ENCODE measurements at places on chromosomes 2 and 18. TPM values are rescaled to one million over a fixed set of nuclear protein-coding genes. Genes with fewer than 3 reads are reported as not detected.

Gene MC4R
- not detected for total RNA-seq

DNA sequence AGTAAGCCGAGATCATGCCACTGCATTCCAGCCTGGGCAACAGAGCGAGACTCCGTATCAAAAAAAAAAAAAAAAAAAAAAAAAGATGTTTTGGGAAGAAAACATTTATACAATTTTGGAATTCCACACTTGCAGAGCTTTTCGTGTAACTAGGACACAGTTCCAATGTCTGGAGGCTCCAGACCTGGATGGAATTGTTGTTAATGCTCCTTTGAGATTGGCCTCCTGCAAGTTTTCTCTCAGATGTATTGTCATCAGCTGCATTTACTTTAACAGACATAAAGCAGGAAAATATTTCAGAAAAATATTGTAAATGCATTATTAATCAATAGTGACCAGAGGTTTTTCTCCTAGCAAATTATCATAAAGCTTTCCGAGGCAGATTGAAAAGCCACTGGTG is 124.1 kb downstream of the RBM43 start:
- no peak for DNase-seq

Gene HAUS1
- 87.1 TPM for total RNA-seq

Gene POTEI
- not detected for total RNA-seq

DNA sequence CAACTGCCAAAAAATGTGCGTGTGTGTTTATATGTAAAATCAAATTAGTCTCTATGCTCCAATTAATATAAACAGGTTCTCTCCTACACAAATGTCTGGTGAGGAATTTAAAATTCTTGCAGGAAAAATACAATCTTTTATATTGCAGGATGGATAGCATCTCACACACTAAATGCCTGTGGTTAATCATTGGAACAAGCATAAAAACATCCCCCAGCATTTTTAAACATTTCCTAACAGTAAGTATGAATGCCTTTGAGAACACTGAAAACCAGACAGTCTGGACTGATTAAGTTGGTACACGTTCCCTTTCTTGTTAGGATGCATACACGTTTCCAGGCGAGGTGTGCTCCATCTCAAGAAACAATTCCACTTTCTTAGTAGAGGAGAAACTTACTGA is 29.9 kb upstream of the PDE1A start:
- DNase-seq = peak; percentile 19

Gene MAP3K19
- not detected for total RNA-seq

- DNase-seq = no peak
Measured at GRCh38 chr2:111134055-111134454, 13.3 kb downstream of the BCL2L11 start.

- DNase-seq = no peak
Measured at GRCh38 chr2:120450196-120450820, 104.4 kb downstream of the INHBB start.

Gene CDH2
- 30.3 TPM for total RNA-seq

GRCh38 chr2:29110916-29111535 is 4.2 kb upstream of the CLIP4 start:
- DNase-seq = no peak

GRCh38 chr18:50973367-50974126 is 5.7 kb downstream of the ELAC1 start:
- peak; percentile 76 for DNase-seq

- no peak for DNase-seq
Measured at GRCh38 chr2:64289737-64290136, 145.5 kb upstream of the PELI1 start.

GRCh38 chr2:240921311-240921994 is 15.3 kb downstream of the CROCC2 start:
- peak; percentile 96 for DNase-seq

- no peak for DNase-seq
Measured at GRCh38 chr2:185610301-185610700, 128.3 kb upstream of the FSIP2 start.

GRCh38 chr2:220876080-220876824 is 695.9 kb downstream of the EPHA4 start:
- DNase-seq = no peak

Gene LINC00305
- not detected for total RNA-seq

Gene FKBP1B
- total RNA-seq = 11.7 TPM

Gene LYG2
- not detected for total RNA-seq

Gene CNRIP1
- 36.4 TPM for total RNA-seq

Gene AQP12B
- not detected for total RNA-seq

DNA sequence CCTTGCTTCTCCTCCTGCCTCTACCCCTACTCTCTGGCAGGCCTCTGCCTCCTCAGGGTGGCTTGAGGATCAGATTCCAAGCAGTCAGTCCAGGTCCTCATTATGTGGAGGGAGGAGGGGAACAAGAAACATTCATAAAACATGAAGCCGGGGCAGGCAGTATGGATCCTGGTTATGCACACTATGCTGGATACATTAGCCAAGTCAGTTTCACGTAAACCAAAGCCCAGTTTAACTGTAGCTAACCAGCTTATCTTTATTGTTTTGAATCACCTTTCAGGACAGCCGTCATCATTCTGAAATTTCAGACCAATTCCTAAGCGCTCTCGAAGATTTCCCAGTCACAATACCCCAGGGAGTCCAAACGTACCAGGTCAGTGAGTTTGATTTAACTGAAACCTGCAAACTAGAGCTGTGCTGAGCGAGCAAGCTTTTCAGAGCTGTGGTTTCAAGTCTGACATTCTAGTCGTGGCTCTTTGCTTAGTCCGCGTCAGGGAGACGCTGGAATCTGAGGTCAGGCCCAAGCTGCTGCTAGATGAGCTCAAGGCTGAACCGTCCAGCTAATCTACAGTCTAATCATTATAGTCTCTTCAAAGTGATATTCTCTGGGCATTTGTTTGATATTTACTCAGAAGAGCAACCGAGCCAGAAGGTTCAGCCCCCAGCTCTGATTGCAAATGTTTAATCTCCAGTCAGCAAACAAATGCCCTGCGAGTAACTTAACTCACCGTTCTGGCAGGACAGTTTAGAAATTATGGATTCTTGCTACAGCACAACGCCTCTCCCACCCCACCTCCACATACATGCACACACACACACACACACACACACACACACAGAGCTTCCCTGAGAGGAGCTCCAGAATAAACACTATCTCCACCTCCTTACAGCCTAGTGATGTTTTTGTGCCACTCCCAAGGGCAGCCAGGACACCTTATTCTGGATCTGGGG is 63.8 kb upstream of the BZW1 start:
- peak; percentile 84 for DNase-seq

DNA sequence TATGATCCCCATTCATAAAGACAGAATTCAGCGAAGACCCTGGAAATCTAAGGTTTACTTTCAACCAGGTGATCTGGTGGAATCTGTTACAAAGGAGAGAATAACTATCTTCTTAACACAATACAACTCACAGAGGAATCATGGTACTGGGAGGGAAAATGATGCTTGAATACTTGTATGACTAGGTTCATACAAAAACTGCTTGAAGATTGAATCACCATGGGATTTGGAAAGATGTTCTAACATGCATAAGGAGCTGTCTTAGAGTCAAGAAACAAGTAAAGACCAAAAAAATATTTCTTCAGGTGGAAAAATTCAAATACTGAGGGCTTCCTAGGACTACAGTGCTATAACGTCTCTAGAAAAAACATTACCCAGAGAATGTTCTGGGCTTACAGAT is 32.2 kb downstream of the COL5A2 start:
- no peak for DNase-seq

Gene NEU2
- not detected for total RNA-seq

DNA sequence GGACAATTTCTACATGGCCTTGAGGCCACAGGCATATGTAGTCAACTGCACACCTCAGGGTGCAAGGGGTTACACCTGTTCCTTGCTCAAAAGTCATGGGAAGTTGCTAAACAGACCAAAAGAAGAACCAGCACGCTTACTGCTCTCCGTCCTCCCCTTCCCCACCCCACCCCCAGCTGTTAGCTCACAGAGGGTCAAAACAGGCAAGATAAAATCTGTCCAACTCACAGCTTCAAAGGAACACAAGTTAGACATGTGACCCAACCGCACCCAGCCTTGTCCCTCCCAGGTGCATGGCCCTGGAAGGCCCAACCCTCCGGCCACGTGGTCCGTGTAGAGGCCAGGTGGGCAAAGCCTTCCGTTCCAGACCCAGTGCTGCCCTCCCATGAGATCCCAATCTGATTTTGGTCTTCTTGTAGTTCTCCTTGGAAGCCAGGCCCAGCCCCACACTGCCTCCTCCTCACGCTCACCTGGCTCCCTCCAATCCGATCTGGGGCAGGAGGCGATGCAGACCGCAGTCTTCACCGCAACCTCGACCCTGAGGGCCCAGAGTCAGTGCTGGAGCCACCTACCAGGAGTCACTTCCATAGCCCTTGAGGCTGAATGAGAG is 14.5 kb upstream of the ASPRV1 start:
- no peak for DNase-seq

Gene FAHD2A
- 27.1 TPM for total RNA-seq

- DNase-seq = no peak
Measured at GRCh38 chr2:237184919-237185552, 99.3 kb downstream of the COPS8 start.

DNA sequence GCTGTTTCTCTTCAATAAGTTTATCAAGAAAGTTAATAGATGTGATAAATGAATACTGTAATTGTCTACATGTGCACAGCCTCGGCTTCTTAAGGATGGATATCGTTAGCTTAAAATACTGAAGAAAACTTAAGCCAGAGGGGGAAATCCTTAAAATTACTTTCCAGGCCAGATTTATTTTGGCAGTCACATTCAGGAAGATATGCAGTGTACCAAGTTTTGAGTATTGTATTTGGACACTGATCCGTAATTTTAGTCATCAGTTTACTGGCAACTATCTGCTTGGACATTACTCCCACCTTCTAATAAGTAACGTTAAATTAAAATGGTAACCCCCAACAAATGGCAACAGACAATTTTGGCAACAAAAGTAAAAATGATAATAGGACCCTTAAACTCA is 770.0 kb upstream of the ZEB2 start:
- no peak for DNase-seq

GRCh38 chr2:52222128-52222527 is 1190.2 kb upstream of the NRXN1 start:
- DNase-seq = peak; percentile 43

- DNase-seq = no peak
Measured at GRCh38 chr18:58192519-58192918, 148.5 kb downstream of the NEDD4L start.

Gene LCT
- total RNA-seq = not detected

Gene GPR17
- not detected for total RNA-seq

DNA sequence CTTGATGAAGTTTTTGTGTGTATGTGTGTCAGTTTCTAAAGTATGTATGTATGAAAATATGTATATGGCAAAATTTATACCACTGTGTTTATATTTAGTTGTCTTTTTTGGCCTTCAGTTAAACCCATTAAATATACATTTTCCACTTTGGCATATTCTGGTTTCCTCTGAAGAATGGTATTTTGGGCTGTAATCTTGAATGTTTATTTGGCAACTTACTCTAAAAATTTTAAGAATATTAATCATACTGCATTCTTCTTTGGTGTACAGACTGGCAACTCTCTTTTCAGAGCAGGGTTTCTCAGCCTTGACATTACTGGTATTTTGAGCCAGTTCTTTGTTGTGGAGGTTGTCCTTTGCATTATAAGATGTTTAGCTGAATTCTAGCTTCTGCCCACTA is 27.9 kb upstream of the CCBE1 start:
- DNase-seq = no peak

GRCh38 chr2:219289537-219290361 is 10.6 kb downstream of the DNAJB2 start:
- peak; percentile 79 for DNase-seq

DNA sequence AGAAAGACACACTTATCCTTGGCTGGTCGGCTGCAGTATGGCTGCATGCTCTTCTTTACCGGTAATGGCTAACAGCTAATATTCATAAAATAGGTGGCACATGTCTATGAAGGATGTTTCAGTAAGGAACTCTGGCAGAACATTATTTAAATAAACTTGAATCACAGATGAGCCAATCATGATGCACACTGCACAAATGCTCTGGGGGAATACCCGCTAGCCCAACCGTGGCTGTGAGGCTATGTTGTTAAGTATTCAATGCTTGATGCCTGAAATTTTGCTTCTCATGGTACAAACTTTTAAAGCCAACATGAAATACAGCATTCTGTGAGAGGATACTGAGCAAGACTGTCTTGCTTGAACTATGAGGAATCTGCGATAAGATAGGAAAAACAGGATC is 505.8 kb downstream of the ZEB2 start:
- peak; percentile 22 for DNase-seq

GRCh38 chr2:60992985-60993392 is 24.5 kb upstream of the PEX13 start:
- no peak for DNase-seq

- peak; percentile 54 for DNase-seq
Measured at GRCh38 chr2:241505781-241506201, 2.6 kb downstream of the STK25 start.

Gene CREG2
- 2.4 TPM for total RNA-seq

DNA sequence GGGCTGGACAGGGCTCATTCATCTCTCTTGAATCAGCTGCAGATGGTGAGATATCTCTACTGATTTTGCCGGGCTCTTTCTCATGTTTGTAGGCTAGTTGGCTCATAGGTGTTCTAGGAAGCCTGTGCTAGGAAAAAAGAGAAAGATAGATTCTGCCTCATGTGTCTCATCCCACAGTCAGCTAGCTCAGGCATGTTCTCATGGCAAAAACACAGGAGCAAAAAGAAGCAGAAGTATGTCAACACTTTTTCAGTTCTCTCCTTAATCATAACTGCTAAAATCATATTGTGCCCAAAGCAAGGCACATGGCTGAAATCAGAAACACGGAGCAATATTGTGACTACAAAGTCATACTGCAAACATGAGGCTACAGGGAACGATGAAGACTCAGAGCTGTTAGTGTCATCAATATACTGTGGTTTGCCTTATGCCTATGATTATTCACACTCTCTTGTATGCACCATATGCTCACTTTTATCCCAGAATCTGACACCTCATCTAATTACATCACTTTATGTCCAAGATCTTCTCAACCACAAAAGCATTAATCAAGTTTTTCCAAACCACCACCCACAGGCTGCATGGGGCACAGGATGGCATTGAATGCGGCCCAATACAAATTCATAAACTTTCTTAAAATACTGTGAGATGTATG is 571.9 kb upstream of the CNTNAP5 start:
- no peak for DNase-seq

- no peak for DNase-seq
Measured at GRCh38 chr2:64591188-64591587, 62.5 kb downstream of the SERTAD2 start.

- DNase-seq = no peak
Measured at GRCh38 chr2:20671736-20672080, 4.8 kb downstream of the GDF7 start.

DNA sequence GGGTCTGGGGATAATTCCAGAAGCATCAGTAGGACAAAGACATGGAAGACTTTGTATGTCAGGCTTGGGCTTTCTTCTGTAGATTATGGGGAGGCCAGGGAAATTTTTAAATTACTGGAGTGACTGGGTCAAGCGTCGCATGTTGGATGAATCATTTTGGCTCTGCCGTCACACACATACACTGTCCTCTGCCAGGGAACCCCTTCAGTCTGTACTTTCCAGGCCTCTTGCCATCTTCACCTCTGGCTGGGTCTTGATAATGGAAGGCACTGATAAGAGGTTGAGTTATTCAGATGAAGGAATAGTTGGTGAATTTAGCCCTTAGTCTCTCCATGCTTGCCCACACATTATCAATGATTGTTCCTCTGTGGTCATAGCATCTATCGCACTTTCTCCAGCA is 895.1 kb upstream of the CELF4 start:
- no peak for DNase-seq

Gene KCNJ3
- total RNA-seq = under 0.01 TPM

All from LHCN-M2 (cell line).